Stimulated activated CD8-positive, alpha-beta memory T cell treated with anti-CD3 and anti-CD28 coated beads, Interleukin-12 subunit alpha, Interleukin-12 subunit beta, amount 100 ng/mL, for 4 hours (primary cell): ENCODE measurements at places on chromosomes 1 and 21.

DNA sequence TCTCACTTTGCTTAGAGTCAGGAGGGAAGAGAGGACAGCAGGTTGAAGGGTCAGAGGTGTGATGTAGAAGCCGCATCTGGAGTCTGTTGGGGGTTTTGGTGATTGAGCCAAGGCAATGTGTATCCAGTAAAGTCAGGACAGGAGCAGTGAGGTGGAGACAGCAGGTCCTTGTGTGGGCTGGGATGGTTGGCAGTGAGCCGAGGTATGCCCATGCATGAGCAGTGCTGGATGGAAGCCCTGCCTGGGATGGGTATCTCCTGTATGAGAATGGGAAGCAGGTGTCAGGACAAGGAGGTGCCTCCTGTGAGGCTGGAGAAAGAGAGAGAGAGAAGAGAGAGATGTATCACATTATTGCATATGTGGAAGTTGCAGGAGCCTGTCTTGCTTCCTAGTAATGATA, 90.0 kb downstream of the OBSCN start:
- DNase-seq, result no peak

GRCh38 chr21:45003331-45004058, 63.7 kb downstream of the SLX9 start:
- DNase-seq, result no peak

DNA sequence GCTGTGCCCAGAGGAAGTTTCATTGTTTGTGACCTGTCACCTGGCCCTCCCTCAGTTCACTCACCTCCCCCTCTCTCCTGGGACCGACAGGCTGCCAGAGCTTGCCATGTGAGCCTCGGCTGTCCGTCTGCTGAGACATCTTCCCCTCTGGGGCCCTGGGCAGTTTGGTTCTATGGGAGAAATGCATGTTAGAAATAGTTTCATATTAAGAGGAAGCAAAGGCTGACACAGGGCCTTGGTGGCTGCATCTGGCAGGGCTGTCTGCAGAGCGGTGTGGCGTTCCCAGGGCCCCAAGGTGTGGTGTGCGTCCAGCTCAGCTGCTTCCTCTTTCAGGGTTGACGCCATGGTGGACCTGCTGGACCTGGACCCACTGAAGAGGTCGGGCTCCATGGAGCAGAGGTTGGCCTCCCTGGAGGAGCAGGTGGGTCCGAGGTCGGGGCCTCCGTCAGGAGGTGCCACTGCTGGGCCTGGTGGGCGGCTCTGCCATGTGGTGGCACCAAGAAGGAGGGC, 31.9 kb upstream of the LRRC3 start:
- DNase-seq, result no peak

DNA sequence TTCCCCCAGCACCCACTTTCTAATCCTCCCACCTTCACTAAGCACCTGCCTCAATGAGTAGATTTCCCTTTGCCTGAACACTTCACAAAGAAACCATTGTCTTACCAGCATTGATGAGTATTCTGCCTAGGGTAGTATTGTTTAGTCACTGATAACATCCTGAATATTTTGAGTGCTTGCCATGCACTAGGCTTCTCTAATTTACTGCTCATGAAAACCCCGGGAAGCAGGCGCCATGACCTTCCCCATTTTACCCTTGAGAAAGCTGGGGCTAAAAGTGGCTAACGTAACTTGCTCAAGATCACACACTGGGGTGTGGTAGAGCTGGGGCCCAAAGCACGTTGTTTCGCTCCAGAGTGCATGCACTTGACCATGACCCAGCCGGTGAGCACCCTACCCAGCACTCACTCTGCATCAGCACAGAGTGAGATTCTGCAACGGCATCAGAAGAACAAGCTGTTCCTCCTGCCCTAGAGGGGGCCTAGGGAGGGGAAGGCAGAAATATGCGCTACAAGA, 10.6 kb upstream of the F3 start:
- DNase-seq, result no peak

GRCh38 chr1:212440419-212440818, 7.7 kb downstream of the NENF start:
- DNase-seq, result no peak

GRCh38 chr1:197515421-197515820, 247.4 kb downstream of the CRB1 start:
- DNase-seq, result no peak

DNA sequence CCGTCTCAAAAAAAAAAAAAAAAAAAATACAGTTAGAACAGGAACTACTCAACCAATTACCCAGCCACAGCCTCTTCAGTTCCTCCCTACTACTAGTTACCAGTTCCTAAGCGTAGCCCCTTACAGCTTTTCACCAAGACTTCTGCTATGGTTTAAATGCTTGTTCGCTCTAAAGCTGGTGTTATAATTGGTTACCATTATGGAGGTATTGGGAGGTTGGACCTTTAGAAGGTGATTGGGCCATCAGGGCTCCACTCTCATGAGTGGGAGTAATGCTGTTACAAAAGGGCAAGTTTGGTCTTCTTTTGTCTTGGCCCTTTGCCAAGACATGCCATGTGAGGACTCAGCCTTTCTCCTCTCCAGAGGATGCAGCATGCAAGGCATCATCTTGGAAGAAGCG, 3.0 kb upstream of the SMPDL3B start:
- DNase-seq, result no peak

DNA sequence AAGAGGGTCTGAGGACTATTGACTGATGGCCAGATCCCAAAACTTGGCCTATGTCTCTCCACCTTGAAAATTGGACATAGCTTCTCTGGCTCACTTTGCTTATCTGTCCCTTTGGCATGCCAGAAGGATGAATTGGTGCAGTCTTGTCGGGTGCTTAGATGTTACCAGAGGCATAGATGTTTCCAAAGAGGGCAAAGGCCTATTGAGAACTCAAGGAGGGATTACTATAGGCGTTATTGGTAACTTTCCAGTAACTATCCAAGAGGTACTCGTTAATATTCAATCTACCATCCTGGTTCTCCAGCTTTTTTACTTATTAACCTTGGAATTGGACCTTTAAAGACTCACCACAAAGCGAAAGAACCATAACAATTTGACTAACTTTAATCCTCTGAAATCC, 368.3 kb upstream of the ESRRG start:
- DNase-seq, result no peak

GRCh38 chr1:70627910-70628309, 216.8 kb downstream of the CTH start:
- no peak for DNase-seq

DNA sequence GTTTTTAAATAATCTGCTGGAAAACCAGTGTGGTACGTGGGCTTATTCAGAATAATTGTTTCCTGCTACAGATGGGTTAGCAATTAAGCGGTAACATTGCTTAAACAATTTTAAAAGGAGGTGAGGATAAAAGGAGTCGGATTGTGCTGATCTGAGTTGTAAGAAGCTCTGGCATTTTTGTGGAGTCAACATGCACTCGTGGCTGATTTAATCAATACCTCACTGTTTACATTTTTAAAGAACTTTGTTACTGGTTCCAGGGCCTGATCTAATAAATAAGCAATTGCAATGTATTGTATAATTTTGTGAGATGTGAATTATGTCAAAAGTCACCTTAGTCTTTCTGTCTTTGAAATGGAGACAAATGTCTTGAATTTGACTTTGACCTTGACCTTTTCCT, 474.0 kb downstream of the SETD4 start:
- no peak for DNase-seq

GRCh38 chr21:45381036-45381787, 23.8 kb upstream of the COL18A1 start:
- DNase-seq, result no peak

- no peak for DNase-seq
Observed at GRCh38 chr1:19007491-19008441, 51.3 kb upstream of the IFFO2 start.

DNA sequence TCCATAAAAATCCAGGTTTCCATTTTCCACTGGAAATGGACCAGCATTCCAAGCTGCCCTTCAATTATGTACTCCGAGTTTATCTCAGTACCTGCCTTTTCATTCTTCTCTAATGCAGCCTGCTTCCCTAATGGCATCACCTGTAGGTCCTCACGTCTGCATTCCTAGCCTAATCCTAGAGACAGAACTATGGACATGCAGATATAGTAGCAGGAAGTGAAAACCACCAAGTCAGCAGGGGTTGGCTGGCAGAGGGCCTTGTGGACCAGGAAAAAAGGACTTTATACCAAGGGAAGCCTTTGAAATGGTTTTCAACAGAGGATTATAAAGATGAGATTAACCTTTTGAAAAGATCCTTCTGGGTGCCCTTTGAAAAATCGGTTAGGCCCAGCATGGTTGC, 135.7 kb upstream of the L1TD1 start:
- no peak for DNase-seq

- DNase-seq, result no peak
Observed at GRCh38 chr1:2921970-2922686, 99.1 kb upstream of the ACTRT2 start.

- DNase-seq, result no peak
Observed at GRCh38 chr1:181482521-181483284, 614 bp upstream of the CACNA1E start.

DNA sequence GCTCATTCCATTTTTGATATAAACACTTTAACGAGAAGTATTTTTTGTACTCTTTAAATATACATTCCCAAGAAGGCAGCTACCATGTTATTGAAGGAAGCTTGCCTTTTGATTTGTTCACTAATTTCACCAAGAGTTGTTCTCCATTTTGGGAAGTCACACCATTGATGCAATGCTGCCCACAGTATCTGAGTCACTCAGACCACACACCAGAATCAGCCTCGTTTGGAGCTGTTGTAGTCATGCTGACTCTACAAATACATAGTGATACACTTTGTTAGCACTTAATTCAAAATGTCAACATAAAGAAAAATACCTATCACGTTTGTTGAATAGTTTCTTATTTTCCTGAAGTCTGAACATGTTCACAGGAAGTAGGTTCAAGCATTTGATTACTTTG, 78.7 kb downstream of the PAPPA2 start:
- no peak for DNase-seq

DNA sequence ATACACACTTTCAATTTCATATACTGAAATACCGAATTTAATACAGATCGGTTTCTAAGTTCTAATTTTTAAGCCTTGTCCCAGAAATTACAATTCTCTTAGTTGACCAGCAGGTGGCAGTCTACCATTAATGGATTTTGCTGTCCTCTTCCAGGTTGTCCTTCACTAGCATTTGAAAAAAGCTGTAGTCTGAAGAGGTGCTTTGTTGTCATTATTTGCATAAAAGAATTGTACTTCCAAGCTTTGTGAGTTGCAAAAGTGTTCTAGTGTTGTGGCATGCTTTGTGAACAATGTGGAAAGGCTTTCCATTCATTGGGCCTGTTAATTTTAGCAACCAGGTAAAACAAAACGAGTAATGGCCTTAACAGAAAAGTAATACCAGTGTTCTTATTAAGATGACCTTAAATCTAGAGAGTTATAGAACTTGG, 193.6 kb downstream of the RPS6KC1 start:
- DNase-seq, result no peak

DNA sequence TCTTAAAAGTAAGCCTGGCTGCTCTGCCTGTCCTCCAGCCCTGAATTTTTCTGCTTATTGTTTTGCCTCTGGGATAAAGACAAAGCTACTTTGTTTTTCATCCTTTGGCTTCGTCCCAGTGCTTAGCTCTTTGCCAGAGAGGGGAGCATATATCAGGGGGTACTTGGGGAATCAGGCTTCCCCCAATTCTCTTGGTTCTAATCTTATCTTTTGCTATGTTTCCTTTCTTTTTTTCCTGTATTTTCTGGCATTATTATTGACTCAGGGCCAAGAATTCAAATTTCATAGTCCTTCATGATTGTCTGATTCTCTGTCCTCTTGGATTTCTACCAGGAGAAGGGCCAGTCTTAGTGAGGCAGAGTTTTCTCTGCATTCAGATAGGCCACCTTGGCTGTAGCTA, 51.2 kb downstream of the GIPC2 start:
- no peak for DNase-seq

DNA sequence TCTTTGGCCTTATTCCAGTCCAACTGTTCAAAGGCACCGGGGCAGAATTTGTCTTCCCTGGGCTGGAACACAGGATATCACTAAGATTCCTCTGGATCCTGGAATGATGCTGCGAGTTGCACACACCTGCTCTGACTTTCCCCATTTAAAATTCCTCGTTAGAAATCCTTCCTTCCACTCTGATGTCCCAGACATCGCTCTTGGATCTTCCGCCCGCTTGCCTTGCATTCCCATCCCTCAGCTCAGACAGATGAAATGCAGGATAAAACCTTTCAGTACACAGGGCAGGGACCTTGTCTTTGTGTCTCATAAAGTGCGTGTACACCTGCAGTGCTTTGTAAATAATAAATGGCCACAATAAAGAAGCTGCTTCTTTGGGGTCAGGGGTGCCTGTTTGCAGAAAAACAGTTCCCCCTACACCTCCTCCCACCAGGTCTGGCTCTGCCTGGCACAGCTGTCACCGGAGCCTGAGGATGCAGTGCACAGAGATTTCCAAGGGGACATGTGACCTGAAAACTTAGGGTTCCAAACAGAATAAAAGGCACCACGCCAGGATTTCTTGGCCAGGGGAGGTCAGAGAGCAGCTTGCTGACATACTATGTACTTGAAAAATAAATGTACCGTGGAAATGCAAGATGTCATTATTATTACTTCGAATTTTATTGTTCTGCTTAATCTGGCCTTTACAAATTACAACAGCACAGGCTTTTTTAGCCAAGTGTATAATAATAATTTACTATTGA, 62.9 kb upstream of the SYT6 start:
- no peak for DNase-seq

DNA sequence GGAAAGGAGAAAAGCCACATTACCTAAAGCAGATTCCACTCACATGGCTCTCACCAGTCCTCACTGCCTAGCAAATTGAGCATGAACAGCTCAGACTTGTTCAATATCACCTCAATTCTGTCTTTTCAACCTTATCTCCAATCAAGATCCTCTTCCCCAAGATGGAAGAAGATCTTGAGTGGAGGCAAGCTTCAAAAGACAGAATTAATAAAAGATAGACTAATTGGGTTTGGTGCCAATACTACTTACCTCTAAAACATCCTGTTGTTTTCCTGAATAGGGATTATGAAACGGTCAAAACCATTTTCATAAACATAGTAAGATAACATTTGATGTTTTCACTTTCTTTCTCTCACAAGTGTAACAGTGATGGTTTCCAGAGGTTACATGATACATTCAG, 349.2 kb upstream of the PLD5 start:
- DNase-seq, result no peak

DNA sequence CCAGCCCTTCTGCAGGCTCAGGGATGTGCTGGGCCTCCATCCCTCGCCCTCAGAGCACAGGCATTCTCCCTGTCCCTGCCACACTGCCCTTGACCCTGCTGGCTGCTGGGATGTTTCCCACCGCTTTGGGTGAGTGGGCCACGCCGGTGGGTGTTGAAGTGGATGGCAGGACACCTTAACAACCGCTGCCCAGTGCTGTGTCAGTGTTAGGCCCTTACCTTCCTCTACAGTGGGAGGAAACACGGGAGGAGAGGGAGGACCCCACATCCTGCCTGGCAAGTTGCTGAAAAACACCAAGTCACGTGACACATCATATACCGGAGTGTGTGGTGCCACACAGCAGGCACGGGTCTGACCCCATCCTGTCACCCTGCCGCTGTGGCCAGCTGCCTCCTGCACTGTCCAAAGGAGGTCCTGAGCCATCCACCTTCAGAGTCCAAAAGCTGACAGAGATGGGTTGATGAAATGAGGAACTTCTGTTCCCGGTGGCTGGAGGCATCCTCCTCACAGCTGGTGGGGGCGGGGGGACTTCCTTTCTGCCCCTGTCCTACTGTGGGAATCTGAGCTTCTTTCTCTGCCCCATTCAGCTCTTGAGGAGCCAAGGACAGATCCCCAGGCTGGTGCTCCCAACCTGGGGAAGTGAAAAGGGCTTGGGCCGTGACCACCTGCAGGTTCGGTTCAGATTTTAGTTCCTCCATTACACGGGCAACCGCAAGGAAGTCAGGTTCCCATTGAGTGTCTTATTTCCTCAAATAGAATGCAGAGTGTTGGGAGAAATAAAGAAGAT, 3.2 kb upstream of the THEMIS2 start:
- DNase-seq, result peak; percentile 40
